ENCODE measurements at places on chromosomes 2 and 18.

GRCh38 chr18:37484983-37485834, 80.4 kb downstream of the CELF4 start:
- no peak for DNase-seq

- DNase-seq = no peak
Observed at GRCh38 chr2:40254611-40255010, 197.3 kb downstream of the SLC8A1 start.

GRCh38 chr2:164369366-164369765, 251.9 kb downstream of the GRB14 start:
- no peak for DNase-seq

- DNase-seq = no peak
Observed at GRCh38 chr2:150715501-150715900, 228.0 kb upstream of the RND3 start.

DNA sequence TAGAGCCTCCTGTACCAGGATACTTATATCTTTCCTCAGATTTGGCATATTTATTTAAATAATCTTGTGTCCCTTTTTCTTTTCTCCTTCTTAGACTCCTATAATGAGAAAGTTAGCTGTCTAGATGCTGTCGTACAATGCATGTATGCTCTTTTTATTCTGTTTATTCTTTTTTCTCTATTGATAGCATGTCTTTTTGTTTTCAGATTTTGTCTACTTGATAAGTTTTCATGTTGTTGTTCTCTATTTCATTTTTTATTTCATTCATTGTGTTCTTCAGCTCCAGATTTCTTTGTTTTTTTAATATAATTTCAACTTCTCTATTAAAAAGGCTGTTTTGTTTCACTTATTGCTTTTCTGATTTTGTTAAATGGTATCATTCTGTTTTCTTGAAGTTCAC, 674.3 kb upstream of the POU3F3 start:
- no peak for DNase-seq

- no peak for DNase-seq
Observed at GRCh38 chr2:137155356-137156104, 390.2 kb downstream of the THSD7B start.

GRCh38 chr18:78871618-78872017, 108.0 kb upstream of the SALL3 start:
- no peak for DNase-seq

DNA sequence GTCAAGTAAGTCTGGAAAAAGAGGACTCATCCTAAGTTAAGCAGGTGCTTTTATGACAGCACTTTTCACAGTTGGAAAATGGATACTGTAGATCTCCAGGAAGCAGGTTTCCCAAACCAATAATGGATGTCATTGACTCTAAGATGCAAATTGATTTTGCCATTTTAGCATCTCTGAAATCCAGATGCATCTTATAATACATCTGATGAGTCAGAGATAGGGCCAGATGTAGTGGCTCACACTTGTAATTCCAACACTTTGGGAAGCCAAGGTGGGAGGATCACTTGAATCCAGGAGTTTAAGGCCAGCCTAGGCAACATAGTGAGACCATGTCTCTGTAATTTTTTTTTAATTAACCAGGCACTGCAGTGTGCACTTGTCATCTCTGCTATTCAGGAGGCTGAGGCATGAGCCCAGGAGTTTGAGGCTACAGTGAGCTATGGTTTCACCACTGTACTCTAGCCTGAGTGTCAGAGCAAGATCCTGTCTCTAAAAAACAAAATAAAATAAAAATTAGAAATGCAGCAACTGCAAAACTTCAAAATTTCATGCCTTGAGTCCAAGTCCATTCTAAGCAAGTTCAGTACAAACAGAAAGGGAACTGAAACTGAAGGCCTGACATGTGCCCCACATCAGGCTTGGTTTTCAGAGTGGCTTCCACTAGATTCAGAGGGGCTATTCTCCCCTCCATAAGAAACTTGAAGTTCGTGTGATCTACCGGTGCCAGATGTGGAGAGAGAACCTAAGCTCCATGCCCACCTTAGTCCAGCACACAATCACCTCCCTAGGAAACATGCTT, 267.8 kb upstream of the NCKAP5 start:
- no peak for DNase-seq

- DNase-seq = no peak
Observed at GRCh38 chr2:113282747-113283533, 4.2 kb upstream of the PAX8 start.

DNA sequence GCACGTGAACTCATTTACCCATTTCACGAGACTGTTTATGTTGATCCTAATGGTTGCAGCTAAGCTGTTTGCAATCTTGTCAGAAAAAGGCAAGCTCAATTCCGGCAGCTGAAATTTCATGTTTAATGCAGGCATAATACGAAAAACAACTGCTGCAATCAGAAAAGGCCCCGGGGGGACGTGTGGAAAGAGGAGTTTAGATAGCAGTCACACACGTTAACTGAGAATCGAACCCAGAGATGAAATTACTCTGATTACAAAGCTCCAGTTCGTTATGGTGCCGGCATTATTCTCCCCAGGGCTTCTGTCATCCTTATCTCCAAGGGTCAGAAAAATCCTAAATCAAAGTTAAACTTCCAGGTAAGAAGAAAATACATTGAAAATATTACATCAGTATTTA, 79.9 kb upstream of the MYT1L start:
- no peak for DNase-seq

DNA sequence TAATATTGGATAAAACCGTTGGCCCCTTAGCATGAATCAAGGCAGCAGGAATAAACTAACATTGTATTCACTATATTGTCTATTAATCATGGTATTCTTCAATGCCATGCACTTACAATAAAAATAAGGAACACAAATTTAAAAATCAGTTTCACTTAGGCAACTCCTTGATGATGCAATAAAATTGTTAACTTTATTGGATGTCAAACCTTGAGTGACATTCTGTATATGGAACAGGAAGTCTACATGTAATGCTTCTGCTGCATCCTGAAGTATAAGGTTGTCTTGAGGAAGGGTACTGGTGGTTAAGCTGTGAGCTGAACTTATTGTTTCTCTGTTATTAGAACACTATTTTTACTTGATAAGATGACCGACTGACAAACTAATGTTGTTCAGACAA, 605.5 kb downstream of the SATB2 start:
- DNase-seq = no peak

GRCh38 chr2:5690286-5690685, 1.9 kb upstream of the SOX11 start:
- no peak for DNase-seq

GRCh38 chr2:61536180-61536571, 2.0 kb downstream of the XPO1 start:
- no peak for DNase-seq
